ENCODE measurements at places on chromosomes 1 and 21.

DNA sequence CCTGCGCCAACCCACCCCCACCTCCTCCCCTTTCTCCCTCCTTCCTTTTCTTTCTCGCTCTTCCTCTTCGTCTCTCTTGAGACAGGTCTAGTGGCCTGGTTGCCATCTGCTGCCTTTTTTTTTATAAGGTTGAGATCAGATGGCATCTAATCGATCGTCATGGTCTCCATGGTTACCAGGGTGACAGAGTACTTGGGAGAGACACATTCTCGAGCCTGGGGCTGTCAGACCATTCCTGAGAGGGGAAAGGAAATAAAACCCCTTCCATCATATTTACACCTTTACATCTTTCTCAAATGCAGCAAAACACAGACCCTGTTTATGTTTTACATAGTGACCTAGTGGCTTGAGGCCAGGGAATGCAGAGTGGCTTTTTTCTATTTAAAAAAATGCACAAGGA lies 53.5 kb upstream of the SLC22A15 start:
- no peak for DNase-seq

GRCh38 chr1:11882814-11883538 lies 24.2 kb upstream of the NPPB start:
- DNase-seq, result no peak

- no peak for DNase-seq
Observed at GRCh38 chr1:7570311-7570710, 200.8 kb upstream of the VAMP3 start.

GRCh38 chr1:8423692-8424538 lies 106.0 kb downstream of the SLC45A1 start:
- DNase-seq, result no peak

DNA sequence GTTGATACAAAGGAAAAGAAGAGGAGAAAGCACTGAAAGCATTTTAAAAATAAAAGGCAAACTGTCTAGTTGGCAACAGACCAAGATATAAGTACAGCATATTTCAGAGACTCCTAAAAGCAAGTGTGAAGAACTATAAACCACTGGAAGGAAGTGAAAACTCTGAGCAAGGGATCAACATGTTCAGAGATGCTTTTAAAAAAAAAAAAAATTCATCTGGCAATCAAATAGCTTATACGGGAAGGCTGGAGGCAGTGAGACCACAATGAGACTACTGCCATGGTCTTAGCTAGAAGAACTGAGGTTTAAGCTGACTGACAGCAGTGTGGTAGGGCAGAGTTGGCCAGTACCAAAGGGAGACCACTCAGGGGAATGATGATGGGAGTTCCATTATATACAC lies 124.3 kb downstream of the VAV3 start:
- no peak for DNase-seq

DNA sequence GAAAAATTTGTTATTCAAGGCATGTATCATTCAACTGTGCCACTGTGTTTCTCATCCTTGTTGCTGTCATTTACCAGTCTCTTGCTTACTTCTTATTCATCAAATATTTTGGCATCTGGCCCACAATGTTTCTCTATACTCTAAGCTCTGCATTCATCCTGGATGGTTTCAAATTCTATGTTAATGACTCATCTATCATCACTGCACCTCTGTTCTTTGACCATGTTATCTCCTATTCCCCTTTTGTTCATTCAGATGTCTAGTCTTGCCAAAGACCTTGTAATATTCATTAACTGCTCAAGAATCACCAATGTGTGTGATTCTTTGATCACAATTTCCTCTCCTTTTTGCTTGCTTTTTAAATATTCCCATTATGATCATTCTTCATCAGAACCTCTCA lies 54.6 kb upstream of the PRKACB start:
- no peak for DNase-seq

- no peak for DNase-seq
Observed at GRCh38 chr1:205251576-205251975, 23.8 kb downstream of the TMCC2 start.

DNA sequence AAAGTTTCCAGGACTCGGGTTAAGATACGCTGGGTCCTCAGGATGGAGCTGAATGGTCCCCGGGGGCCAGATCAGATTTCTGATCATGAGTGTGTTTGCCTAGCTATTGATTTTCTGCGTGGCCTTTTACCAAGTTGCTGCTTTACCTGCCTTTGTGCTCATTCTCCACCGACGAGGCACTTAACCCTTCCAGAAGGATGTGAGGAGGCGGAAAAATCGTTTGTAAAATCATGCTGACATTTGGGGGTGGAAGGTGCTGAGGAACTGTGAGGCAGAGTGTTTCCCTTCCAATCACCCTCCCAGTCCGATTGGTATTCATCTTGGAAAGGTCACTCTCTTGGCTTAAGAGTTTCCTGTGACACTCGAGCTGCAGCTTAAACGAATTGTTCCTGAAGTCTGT lies 337.1 kb upstream of the KAZN start:
- no peak for DNase-seq

- DNase-seq, result no peak
Observed at GRCh38 chr1:39214021-39214713, 9.7 kb downstream of the MACF1 start.

DNA sequence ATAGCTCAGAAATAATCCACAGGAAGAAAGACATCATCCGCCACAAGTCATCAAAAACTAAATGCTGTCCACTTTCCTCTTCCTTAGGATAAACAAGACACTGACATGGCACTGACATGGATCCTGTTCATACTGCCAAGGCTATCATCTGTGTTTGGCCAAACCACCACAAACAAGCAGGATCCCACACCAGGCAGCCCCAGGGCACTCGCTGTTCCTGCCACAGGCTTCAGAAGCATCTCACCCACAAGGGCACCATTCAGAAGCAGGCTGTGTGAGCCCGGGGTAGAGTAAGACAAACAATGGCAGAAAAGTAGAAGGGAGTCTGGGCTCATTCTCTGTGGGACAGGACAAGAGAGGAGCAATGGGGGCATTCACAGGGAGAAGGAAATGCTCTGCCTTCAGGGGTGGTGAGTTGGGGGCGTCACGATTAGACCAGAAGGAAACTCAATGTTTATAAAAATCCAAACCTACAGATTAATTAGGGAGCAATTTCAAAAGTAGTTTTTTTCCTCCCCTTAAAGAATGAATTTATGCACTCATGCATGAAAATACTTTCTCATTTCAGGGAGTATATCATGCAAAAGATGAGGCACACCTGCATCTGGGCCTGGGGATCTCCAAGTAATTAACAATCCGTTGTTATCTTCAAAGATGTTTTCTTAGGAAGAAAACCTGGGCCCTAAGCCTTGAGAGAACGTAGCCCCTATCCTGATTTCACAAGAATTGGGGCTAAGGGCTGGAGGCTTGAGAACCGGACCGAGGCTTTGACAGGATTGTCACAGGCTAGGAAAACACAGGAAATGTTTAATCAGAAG lies 43.3 kb upstream of the ATP1A1 start:
- no peak for DNase-seq

DNA sequence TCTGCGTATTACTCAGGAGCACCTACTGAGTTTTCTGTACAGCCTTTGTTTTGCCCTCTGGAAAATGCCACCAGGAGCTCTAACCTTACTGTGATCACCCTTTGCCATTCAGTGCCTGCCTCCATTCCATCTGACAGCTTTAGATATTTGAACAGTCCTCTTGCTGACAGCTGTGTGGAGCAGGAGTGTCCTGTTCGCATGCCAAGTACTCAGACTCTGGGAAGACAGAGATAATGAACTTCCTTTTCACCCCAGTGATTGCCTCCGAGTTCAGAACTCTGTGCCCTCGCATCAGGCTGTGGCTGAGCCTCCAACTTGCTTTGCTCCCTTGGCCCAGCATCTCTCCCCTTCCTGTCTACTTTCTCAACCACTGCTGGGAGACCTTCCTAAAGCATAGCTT lies 74.0 kb downstream of the CACNA1E start:
- DNase-seq, result no peak

- no peak for DNase-seq
Observed at GRCh38 chr1:176876966-176877515, 287.5 kb downstream of the ASTN1 start.

DNA sequence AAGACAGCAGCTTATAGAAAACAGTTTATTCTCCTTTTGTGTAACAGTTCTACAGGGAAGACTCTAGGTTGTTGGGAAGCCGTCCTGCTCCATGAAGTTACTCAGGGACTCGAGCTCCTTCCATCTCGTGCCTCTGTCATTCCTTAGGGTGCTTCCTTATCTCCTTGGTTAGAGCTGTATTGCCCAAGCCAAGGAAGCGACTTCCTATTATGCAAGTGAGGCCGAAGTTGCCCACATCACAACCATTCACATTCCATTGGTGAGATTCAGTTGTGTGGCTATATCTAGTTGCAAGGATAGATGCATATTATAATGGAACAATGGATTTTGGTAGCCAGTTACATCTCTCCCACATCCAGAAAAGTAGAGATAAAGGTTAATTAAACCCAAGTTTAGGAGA lies 9.0 kb downstream of the GSTM5 start:
- no peak for DNase-seq

- no peak for DNase-seq
Observed at GRCh38 chr1:15830258-15830657, 17.2 kb upstream of the SPEN start.

DNA sequence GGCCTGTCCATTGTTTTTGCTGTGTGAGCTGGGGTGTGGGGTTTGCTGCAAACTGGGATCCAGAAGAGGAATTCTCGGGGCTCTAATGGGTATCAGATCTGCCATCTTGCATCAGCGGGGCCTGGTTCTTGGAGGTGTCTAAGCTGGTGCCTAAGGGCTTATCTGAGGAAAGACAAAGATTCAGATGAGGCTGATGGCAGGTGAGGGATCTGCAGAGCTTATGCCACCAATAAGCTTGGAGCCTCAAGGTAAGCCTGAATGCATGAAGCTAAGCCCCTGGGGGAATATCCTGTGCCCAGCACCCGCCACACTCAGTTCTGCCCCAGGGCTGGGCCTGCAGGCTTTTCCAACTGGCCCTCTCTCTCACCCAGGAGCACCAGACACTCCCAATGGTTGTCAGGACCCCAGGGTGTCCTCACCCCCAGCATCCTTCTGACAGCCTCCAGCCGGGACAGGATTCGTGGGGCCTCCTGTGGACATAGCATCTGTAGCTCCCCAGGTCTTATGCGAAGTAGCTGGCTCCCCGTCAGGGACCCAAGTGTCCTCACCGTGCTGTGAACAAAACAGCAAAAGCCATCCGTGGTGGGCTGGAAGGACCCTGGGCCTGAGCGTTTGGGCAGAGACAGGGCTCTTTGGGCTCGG lies 9.5 kb upstream of the GSTM3 start:
- no peak for DNase-seq

- DNase-seq, result no peak
Observed at GRCh38 chr21:35070436-35070835, 21.3 kb upstream of the RUNX1 start.

- no peak for DNase-seq
Observed at GRCh38 chr1:229209816-229210215, 61.1 kb upstream of the RAB4A start.

DNA sequence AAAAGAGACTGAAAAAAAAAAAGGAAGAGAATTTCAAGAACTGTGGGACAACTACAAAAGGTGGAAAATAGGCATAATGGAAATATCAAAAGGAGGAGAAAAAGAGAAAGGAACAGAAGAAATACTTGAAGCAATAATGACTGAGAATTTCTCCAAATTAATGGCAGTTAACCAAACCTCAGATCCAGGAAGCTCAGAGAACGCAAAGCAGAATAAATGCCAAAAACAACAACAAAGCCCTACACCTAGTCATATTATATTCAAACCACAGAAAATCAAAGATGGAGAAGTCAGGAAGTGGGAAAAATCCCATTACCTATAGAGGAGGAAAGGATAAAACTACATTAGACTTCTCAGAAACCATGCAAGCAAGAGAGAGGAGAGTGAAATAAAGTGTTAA lies 20.7 kb upstream of the AHCYL1 start:
- DNase-seq, result no peak

DNA sequence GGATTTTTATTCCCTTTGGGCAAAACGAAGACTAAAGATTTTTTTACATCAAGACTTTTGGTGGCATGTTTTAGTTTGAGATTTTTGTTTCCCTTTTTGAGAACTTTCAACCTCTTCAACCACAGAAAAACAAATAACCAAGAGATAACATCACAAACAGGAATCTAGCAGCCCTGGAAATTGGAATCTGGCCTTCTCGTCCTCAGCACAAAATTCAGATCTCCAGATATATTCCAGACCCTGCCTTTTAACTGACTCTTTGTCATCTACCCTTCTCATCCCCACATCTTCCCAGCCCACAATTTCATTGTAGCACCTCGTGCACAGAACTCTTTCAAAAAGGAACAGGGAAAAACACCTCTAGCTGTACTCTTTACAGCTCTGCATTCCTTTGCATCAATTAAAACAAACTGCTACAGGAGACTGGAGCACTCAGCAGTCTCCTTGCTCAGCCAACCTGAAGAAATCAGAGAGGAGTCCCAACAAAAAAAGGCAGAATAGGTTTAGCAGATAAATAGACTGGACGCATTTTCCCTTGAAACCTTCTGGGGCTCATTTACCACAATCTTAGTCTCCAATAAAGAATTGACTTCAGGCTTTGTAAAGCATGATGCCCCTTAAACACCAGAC lies 251.0 kb downstream of the TTLL7 start:
- DNase-seq, result no peak

GRCh38 chr1:34166625-34167361 lies 1.8 kb upstream of the CSMD2 start:
- no peak for DNase-seq

DNA sequence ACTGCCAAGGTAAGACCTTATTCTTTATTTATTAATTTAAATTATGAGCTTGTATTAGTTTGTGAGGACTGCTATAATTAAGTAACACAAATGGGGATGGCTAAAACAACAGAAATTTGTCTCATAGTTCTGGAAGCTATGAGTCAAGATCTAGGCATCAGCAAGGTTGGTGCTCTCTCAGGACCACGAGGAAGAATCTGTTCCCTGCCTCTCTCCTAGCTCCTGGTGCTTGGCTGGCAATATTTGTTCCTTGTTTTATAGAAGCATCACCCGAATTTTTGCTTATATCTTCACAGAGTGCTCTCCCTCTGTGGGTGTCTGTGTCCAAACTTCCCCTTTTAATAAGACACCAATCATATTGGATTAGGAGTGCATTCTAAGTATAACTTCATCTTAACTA lies 41.4 kb upstream of the CCDC190 start:
- no peak for DNase-seq

- no peak for DNase-seq
Observed at GRCh38 chr1:220307607-220308006, 35.4 kb upstream of the RAB3GAP2 start.

- no peak for DNase-seq
Observed at GRCh38 chr1:186534401-186534800, 73.5 kb upstream of the PDC start.

DNA sequence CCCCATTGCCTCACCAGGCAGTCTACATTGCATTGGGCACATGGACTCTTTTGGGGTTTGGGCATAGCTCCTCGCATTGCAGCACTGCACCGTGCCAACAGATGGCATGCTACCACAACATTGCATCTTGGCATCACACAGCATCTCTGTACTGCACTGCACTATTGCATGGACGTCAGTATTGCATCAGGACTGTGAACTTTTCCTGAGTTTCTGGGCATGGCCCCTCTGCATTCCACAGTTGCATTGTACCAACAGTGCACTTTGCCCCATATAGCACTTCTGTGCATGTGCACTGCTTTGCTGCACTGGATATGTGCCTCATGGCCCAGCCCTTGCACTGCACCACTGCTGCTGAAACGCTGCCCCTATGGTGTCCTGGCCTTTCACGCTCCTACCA lies 9.6 kb downstream of the PTPRU start:
- no peak for DNase-seq

Measured in stimulated activated CD8-positive, alpha-beta memory T cell treated with anti-CD3 and anti-CD28 coated beads, Interleukin-15, amount 100 ng/mL, for 1 hour (primary cell).